ENCODE measurements at places on chromosomes 2 and 18.

GRCh38 chr18:24010673-24011072, 3.9 kb upstream of the TTC39C start:
- no peak for DNase-seq

DNA sequence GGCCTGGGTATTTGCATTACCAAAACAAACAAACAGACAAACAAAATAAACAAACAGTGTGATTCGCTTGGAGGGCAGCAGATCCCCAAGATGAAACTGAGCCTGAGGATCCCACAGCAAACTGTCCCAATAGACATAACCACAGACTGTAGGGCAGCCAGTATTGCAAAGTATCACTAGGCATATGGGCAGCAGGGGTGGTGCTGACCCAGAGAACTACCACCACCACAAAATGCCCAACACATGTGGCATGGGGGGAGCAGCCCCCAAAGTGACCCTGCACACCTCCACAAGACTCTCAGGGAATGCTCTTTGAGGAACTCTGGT, 330.1 kb downstream of the CYRIA start:
- no peak for DNase-seq

DNA sequence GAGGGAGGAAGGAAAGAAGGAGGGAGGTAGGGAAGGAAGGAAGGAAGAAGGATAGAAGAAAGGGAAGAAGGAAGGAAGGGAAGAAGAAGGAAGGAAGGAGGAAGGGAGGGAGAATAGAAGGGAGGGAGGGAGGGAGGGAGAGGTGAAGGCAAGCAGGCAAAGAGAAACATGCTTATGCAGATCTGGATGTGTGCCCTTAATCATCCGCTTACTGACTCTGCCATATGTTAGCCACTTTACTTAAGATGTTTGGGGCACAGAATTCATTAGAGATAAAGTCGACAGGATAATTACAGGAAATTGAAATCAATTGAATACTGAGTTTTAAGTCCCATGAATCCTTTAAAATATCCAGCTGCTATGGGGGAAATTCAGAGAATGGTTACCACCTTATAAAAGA, 334.2 kb downstream of the GRB14 start:
- no peak for DNase-seq

GRCh38 chr2:108414256-108414876, 34.6 kb upstream of the GCC2 start:
- no peak for DNase-seq

- peak; percentile 51 for DNase-seq
These were observed 218.8 kb downstream of the SNTG2 start for GRCh38 chr2:1169291-1169949.

GRCh38 chr2:205673312-205673711, 9.0 kb upstream of the NRP2 start:
- DNase-seq, result no peak

- DNase-seq, result no peak
These were observed 61.7 kb upstream of the DTNA start for GRCh38 chr18:34648269-34648985.

DNA sequence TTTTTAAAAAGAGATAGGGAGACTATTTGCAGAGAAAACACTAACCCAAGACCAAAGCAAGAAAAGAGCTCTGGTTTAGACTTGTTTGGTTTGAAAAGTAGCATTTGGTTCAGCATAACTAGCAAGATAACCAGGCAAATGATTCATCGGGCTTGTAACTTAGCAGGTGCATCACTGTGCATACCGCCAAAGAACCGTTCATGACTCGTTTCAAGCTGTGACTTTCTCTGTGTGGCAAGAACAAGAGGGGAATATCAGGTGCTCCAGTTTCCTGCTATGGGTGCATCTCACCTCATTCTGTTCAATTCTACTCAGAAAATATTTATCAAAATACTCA, 244.9 kb downstream of the ETAA1 start:
- no peak for DNase-seq

DNA sequence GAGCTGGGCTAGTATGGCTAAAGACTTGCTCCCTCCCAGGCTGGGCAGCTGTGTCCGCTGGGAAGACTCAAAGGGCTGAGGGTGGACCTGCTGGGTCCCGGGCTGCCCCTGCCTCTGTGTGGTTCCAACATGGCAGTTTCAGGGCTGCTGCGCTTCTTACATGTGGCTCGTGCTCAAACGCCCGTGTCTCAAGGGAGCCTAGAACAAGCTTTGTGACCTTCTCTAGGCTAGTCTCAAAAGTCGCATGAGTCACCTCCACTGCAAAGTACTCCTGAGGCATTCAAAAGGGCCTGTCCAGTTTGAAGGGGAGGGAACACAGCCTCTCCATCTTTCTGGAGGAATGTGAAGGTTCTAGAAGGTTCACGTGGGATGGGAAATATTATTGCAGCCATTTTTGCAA, 44.7 kb upstream of the RAB31 start:
- no peak for DNase-seq

DNA sequence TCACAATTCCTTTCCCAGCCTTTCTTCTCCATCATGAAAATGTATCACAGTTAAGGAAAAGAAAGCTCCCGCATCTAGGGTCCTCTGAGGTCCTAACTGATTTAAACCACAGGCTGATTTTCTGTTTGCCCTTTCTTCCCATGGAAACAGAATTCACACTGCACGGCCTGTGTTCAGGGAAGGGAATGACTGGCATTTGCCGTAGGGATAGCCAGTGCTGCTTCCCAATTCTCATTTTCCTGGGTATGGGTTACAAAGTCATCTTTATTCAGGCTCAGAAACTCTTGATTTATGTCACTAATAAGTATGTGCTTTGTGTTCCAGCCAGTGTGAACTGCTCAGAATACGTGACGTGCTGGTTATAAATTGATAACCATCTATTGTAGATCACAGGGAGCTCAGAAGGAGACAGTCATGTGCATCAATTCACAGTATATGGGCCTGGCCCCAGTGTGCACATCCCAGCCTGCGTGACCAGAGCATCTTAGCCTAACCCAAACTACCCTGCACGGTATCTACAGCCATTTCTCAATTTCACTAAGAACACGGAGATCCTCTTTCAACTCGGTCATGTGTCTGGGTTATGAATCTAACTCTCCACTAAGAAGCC, 163.3 kb downstream of the LRRC30 start:
- DNase-seq, result no peak

GRCh38 chr18:70397259-70397925, 108.5 kb downstream of the SOCS6 start:
- DNase-seq, result no peak

- no peak for DNase-seq
These were observed 34.4 kb downstream of the ACYP2 start for GRCh38 chr2:54149638-54150441.

DNA sequence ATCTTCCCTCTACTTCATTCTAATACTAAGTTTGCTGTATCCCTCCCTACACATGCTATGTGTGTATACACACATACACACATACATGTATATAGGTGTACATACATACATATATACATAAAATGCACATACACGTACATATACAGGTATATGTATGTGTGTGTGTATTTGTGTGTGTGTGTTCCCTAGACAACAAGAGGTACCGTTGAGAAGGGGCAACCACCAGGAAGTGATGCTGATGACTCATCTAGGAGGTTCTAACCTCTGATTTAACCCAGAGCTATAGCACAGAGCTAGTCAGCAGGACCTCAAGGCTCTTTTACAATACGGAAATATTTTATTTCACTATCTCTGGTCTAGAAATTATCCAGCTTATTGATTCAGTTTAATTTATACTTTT, 139.2 kb downstream of the LAMA3 start:
- DNase-seq, result peak; percentile 80

GRCh38 chr2:30216157-30216556, 15.2 kb upstream of the LBH start:
- no peak for DNase-seq

- no peak for DNase-seq
These were observed 14.7 kb upstream of the PUM2 start for GRCh38 chr2:20365249-20365817.

GRCh38 chr18:62033207-62033606, 140.4 kb upstream of the RNF152 start:
- peak; percentile 81 for DNase-seq

- DNase-seq, result no peak
These were observed 21.6 kb upstream of the FLACC1 start for GRCh38 chr2:201378496-201379397.

- DNase-seq, result no peak
These were observed 109.5 kb downstream of the NXPH2 start for GRCh38 chr2:138670734-138671133.

- DNase-seq, result no peak
These were observed 53.5 kb upstream of the SMAD2 start for GRCh38 chr18:47983946-47984345.

DNA sequence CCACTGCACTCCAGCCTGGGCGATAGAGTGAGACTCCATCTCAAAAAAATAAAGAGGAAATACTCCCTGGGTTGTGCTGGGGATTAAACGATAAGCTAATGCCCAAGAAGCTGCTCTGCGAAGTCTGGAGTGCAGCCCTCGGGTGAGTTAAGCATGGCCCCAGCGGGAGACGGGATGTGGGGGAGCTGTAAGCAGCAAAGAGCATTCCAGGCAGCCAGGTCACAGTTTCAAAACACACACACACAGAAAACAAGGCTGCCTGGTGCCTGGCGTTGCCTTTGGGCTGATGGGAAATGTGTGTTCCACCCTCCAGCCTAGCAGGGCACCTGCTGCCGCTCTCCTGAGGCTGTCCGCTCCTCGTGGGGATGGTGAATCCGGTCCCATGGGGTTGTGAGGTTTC, 24.1 kb downstream of the ODC1 start:
- no peak for DNase-seq
